ENCODE measurements at places on chromosomes 5 and 9.

DNA sequence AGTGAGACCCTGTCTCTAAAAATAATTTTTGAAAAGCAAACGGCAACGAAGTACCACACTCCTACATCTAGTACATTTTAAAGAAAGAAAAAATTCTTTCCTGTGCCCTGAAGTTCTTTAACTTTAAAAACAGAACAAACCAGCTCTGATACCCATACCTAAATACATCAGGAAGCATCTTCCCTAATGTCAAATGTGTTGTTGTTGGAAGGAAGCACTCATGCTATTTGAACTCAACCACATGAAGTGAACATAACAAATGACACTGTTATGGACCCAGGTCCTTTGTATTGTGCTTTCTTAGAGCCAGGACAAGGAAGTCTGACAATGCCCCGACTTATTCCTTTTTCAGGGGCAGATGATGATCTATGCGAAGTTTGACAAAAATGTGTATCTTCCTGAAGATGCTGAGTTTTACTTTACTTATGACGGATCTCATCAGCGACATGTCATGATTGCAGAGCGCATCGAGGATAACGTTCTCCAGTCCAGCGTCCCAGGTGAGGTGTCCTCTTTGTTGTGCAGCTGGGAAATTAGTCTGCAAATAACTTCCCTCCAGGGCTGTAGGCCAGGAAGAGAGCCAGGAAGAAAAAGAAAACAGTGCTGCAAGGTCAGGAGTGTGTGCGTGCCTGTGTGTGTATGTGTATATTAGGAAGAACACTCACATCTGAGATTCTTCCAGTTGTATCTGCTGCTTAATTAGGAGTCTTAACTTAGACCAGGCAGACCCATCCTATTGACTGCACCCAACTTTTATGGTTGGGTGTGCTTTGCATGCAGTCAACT is 123.7 kb downstream of the ARHGEF28 start:
- DNase-seq, result no peak

- no peak for DNase-seq
These were observed 1.2 kb downstream of the SURF4 start for GRCh38 chr9:133374612-133375115.

DNA sequence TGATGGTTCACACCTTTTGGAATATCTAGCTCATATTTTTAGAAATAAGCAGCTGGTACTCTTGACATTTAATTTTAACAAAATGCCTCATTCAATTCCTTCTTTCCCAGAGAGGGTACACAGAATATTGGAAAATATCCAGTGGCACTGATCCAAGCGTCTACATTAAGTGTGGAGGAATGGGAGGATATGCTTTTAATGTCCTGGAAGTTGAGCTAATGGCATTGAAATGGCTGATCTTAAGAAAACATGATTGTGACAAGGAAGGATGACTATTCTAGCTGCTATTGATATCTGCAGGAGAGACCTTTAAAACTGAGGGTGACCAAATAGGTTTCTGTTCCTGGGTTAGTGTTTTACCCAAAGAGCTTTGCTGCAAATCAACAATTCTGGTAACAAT is 30.0 kb downstream of the ZNF366 start:
- no peak for DNase-seq

GRCh38 chr9:69955536-69956355 is 87.9 kb upstream of the MAMDC2 start:
- no peak for DNase-seq

DNA sequence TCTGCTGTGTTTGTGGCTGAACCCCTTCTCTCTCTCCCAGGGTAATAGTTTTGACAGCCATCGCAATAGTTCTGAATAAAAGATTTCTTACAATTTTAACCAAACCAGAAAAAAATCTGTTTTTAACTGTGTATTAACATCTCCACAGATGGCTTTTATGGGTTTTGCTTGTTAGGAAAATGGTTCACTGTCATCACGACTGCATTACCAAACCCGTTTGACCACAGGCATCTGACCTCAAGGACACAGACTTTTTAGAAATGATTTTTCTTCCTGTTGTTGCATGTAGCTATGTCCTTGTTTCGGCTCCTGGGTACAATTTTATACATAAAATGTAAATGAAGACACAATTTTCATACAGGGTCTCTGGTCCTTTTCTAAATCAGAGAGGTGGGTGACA is 316.1 kb downstream of the IRX1 start:
- DNase-seq, result no peak

DNA sequence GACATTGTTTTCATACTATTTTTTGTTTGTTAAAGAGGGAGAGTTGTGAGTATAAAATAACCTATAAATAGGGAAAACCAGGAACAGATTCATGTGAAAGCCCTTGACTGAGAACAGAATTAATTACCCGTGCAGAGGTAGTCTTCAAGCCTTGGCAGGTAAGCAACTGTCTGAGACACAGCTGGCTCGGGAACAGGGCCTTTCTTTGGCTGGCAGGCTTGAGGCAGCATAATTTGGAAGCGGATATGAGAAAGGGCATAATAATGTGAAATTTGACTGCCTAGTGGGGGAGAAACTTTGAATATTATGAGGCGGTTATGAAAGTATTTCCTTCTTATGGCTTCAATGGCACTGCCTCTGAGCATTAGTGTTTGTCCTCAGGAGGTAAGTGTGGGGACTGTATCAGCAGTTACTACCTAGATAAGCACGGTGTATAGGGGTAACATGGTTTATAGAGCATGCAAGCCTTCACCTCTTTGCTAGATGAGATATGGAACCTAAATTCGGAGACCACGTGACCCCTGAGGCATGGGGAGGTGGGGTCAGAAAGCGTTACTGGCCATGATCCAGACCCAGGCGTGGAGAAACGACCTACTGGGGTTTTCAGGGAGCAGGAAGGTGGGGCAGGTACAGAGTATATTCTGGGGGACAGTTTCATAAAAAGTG is 210.2 kb upstream of the GAS1 start:
- DNase-seq, result no peak

DNA sequence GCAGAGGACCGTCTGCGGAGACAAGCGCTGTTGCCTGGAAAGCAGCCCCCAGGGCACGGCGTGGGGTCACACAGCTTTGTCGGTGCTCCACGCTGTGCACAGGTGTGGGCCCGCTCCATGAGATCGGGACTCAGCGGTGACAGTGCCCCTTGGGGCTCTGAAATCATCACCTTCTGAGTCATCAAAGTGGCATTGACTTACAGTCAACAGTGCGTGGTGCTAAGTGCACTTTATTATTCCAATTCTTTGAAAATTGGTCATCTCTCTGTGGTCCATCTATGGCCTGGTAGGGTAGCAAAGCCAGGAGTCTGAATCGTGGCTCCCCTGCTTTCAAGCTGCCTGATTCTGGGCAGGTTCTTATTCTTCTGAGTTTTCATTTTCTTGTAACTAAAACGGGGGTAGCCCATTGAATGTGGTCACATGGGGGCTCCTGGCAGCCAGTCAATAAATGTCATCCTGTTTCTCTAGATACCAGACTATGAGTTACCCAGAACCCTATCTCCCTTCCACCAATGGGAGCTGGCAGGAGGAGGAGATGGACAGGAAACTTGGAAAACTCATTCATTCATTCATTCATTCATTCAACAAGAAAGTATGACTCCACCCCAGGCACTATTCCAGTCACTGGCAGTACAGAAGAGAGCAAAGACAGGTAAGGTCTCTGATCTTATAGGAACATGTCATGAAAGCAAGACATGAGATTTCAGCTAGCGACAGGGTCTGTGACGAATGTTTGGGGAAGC is 20.3 kb upstream of the UNC5A start:
- no peak for DNase-seq

GRCh38 chr5:10581424-10581748 is 17.5 kb downstream of the ANKRD33B start:
- DNase-seq, result no peak

Data from right cardiac atrium (tissue), 5 donors.